ENCODE measurements at places on chromosomes 3 and 15. TPM values are rescaled to one million over a fixed set of nuclear protein-coding genes. Genes with fewer than 3 reads are reported as not detected.
A peak's percentile ranks its signal among the peaks of the same experiment; 100 is the strongest.

GRCh38 chr3:174358252-174358651 is 500.9 kb upstream of the NAALADL2 start:
- no peaks in the 10 kb centered on the region for H3K36me3 ChIP-seq
- DNase-seq = no peak
- H3K4me1 ChIP-seq = peaks cover 6% of the 10 kb centered on the region

- H3K27ac ChIP-seq = no peak overlapping the region
- peaks cover 4% of the 10 kb centered on the region for H3K36me3 ChIP-seq
- no peak for DNase-seq
- H3K4me1 ChIP-seq = no peaks in the 10 kb centered on the region
Observed at GRCh38 chr3:113983544-113983943, 35.7 kb downstream of the ZDHHC23 start.

DNA sequence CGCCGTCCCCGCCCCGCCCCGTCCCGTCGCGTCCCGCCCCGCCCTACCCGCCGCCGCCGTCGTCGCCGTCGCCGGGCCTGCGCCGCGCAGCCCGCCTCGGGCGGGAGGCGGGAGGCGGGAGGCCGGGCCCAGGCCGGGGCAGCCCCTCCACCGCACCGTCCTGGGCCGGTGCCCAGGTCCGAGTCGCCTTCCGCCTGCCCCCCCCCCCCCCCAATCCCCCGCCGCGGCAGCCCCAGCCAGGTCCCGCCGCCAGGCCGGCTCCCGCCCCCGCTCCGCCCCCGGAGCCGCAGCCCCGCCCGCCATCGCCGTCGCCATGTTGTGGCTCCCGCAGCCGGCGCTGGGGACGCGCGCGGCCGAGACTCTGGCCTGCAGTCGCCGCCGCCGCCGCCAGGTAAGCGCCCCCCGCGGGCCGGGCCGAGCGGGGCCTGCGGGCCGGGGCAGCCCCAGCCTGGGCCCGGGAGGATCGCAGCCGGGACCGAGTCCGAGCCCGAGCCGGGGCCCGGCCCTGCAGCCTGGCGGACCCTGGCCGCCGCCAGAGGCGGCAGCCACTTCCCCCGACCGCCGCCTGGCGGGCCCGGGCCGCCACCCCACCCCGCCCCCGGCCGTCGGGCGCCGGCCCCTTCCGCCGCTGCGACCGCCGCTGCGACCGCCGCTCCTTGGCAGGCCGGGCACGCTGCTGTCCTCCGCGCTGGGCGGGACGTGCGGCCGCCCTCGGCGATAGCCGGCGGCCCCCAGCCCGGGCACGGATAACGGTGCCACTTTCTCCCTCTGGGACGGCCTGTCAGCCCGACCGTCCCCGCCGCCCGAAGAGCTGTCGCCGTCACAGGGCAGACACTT is at the start of gene ZNF592:
Gene ZNF592, plus strand, starts transcription at position 319 of the 837 bp plus-strand sequence. CDS start 34,084 bp downstream, outside the sequence.
- H3K36me3 ChIP-seq = no peaks in the 10 kb centered on the region
- H3K27ac ChIP-seq = peak within 1 kb of the TSS; percentile 98
- DNase-seq = peak; percentile 84
- no peaks in the 10 kb centered on the region for H3K4me1 ChIP-seq

DNA sequence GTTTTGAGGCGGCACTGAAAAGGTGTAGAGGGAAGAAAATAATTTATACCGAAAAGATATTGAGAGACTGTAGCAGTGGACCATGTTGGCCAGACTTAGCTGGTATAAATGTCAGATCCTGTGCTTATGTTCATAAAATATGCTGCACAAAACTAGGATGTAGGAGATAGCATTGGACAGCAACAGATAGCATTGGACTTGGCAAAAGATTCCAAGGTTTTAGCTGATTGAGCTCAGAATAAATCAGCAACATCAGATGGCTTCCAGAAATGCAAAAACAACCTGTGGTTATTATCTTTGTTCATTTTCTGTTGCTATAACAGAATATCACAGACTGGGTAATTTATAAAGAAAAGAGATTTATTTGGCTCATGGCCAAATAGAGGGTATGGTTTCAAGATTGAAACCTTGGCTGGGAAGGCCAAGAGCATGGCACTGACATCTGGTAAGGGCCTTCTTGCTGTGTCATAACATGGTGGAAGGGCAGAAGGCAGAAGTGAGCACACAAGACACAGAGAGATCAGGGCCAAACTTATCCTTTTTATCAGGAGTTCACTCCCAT is 34.7 kb downstream of the SLC28A1 start:
- H3K36me3 ChIP-seq = no peaks in the 10 kb centered on the region
- DNase-seq = no peak
- H3K4me1 ChIP-seq = no peaks in the 10 kb centered on the region
- no peaks in the 10 kb centered on the region for H3K27me3 ChIP-seq
- H3K4me3 ChIP-seq = no peak overlapping the region

- H3K36me3 ChIP-seq = no peaks in the 10 kb centered on the region
- H3K27me3 ChIP-seq = no peaks in the 10 kb centered on the region
- no peak overlapping the region for H3K27ac ChIP-seq
Observed at GRCh38 chr15:91949361-91949760, 95.9 kb downstream of the SLCO3A1 start.

The MED12L gene
- 0.82 TPM for total RNA-seq

The GPR62 gene
- total RNA-seq = 0.09 TPM
